ENCODE measurements at places on chromosomes 1 and 21.
A peak's percentile ranks its signal among the peaks of the same experiment; 100 is the strongest.

DNA sequence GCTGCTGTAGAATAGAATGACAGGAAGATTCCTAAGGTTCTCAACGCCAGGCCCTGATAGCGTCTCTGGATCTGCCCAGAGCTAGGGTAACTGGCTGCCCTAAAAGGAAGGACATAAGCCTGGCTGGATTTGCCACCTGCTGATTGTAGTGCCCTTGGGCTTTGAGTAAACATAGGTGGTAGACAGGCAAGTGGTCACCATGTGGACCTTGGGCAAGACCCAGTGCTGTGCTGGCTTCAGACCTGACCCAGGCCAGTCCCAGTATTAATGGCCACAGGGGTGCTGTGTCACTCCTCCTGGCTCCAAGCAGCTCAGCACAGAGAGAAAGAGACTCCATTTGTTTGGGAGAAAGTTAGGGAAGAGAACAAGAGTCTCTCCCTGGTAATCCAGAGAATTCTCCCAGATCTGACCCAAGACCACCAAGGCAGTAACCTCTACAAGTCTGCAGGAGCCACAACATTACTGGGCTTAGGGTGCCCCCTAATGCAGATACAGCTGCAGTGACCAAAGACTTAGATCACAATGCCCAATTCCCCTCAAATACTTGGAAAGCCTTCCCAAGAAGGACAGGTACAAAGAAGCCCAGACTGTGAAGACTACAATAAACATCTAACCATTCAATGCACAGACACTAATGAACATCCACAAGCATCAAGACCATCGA is 44.5 kb downstream of the PHTF1 start:
- DNase-seq, result no peak

DNA sequence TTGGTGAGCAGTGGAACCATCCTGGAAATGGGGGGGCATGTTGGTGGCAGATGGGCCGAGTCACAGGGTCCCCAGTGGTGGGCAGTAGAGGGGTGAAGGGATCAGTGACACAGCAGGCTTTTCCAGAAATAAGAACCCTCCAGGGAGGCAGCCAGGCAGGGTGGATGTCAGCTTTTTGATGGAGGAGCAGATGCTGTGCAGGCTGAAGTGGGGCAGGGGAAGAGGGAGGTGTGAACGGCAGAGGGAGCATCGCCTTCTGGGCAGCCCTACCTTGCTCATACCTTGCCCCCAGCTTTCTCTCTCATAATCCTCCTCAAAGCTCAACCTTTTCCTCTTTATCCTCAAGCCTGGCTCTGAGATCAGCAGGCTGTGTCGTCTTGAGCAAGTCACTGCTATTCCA is 131.8 kb upstream of the IPO9 start:
- no peak for DNase-seq

- peak; percentile 19 for DNase-seq
Observed at GRCh38 chr1:67463298-67463955, 33.2 kb upstream of the SERBP1 start.

DNA sequence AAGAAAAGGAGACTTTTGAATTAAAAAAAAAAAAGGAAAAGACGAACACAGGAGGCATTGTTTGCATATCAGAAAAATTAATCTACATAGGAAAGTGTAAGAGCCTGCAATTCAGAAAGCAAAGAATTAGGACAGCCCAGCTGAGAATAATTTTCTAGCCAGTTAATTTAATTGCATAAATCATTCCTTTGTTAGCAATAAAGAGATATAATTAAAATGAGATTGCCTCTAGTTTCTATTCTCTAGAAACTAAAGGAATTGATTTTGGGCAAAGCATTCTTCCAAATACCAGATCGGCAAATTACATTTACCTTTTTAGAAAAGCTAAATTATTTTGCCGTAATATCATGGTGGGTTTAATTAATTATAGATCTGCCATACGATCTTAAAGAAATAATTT is 46.0 kb downstream of the NUF2 start:
- DNase-seq, result no peak

DNA sequence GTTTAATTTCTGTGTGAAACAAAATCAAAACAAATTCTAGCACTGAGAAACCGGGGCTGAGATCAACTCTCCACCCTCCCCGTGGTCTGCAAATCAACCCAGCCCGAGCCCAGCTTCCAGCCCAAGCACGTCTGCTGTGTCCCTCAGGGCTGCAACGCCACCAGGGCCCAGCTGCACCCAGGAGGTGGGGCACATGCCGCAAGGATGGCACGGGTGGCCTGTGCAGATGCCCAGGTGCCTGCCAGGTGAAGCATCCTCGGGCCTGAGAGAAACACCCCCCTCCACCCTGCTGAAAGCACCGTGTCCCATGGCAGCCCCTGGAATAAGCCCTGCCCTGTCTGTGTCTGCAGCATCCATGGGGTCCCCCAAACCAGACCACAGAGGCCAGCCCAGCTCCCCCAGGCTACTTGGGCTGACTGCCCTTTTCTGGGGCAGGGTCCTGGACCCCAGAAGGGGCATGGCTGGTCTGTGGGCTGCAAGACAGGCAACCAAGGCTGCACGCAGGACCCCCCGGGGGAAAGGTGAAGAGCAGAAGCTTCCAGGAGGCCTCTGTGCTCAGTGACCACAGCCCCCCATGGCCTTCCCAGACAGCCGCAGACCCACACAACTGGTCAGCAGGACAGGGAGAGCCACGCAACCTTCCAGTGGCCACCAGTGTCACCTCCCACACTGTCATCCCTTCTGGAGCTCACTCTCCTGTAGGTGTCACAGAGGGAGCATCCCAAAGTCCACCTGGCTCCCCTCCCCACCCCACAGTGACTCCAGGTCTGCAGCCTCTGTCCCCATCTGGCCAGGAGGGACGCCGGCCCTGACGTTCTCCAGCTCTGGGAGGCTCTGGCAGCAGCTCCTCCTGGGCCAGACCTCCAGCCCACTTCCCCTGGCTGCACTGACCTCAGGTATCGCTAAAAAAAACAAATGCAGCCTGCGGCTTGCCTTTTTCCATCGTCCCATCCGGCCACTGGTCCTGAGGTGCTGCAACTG is 7.7 kb downstream of the WNT9A start:
- no peak for DNase-seq

- DNase-seq, result no peak
Observed at GRCh38 chr1:89179343-89179742, 3.5 kb upstream of the GBP7 start.

- DNase-seq, result no peak
Observed at GRCh38 chr1:90027281-90027680, 32.4 kb downstream of the ZNF326 start.

DNA sequence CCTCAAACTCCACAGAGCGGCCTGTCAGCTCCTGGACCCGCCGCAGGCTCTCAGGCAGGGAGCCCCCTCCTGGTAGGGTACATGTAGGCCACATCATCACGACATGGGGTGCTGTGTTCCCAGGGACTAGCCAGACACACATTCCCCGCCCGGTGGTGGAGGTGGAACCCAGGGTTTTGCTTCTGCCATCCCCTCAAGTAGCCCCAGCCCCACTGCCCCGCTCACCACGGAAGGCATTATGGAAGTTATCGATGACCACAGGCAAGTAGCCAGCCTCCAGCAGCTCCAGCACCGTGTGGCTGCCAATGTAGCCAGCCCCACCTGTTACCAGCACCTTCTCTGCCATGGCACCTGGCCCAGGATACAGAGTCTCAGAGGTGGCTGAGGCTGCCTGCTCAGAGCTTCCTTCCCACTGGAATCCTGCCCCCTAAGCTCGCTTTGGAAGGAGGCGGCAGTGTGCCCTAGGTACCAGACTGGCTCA is 1.9 kb downstream of the GALE start:
- DNase-seq, result no peak

DNA sequence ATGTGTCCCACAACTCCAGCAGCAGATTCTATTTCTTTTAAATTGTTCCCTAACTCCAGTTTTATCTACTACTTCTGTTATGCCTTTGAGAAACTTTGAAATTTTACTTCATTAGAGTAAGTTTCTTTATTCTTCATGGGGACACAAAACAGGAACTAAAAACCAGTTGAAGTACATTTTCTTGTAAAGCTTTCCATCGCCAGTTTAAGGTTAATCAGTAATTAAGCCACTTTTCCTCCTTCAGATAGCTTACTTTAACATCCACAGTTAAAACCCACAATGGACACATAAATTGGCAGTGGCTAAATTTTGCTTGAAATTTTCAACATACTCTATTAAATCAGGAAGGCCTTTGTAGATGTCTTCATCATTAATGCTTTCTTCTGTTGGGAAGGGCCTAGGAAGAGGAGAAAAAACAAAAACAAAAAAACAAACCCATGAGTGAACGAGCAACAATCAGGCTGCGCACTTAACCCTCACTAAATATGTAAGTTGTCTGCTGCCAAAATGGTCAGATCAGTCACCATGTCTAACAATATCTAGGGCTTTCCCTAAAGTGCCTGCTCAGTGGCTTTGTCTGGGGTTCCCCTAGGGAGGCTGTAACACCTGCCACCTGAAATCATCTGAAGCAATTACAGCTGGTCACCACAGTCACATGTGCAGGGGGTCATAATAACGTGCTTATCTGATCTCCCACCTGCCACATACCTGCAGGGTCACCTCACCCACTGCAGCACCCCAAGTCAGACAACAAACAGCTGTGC is 187.9 kb downstream of the VAV3 start:
- DNase-seq, result no peak

GRCh38 chr1:235980976-235981375 is 83.9 kb downstream of the NID1 start:
- no peak for DNase-seq

- DNase-seq, result no peak
Observed at GRCh38 chr1:81974222-81974841, 173.6 kb downstream of the ADGRL2 start.

DNA sequence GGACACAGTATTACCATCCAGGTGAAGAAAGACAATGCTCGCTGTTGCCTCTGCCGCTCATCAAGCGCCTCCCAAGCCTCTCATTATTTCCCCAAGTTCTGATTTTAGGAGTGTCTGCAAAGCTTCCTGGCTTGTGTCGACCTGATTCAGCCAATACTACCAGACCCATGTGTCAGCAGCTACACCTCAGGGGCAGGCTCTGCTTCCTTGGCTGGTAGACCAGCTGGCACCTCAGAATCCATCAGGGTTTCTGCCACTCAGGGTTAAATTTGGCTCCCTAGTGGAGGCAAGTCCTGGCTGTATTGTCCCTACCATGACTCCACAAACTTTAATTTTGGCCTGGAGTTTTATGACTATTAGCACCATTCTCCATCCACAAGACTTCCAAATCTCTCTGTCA is 35.4 kb downstream of the SUSD4 start:
- no peak for DNase-seq

GRCh38 chr1:209187589-209187988 is 395.9 kb upstream of the CAMK1G start:
- DNase-seq, result no peak

- no peak for DNase-seq
Observed at GRCh38 chr1:41344708-41345159, 16.5 kb upstream of the FOXO6 start.

GRCh38 chr1:213389061-213389581 is 338.1 kb downstream of the RPS6KC1 start:
- peak; percentile 4 for DNase-seq

GRCh38 chr1:72278461-72278860 is 3.9 kb downstream of the NEGR1 start:
- DNase-seq, result no peak

GRCh38 chr1:229238231-229238630 is 32.7 kb upstream of the RAB4A start:
- no peak for DNase-seq

GRCh38 chr1:175158170-175158591 is 34.4 kb downstream of the KIAA0040 start:
- DNase-seq, result no peak

GRCh38 chr1:92910081-92910480 is 51.2 kb downstream of the DIPK1A start:
- no peak for DNase-seq

- DNase-seq, result no peak
Observed at GRCh38 chr1:167454304-167454893, 63.9 kb downstream of the CD247 start.
